ENCODE measurements at places on chromosomes 11 and 22.

GRCh38 chr11:83693306-83693992 is 407.3 kb upstream of the CCDC90B start:
- DNase-seq = no peak

- DNase-seq = no peak
Measured at GRCh38 chr11:95495706-95496105, 264.7 kb upstream of the SESN3 start.

DNA sequence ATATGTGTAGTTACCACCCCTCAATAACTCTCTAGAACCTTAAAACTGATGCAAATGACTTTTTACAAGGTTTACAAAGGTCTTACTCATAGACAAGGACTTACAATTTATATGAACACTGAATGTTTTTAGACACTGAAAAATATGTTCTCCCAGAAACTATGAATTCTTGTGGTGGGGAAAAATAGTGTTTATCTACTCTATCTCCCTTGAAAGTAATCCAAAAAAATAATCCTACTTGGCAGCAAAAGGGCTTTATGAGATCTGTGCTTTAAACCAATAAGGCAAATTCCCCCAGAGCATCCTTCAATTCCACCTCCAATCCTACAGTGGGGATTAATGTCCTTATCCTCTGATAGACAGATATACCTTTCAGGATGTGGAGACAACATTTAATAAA is 1984.1 kb upstream of the RAG2 start:
- DNase-seq = no peak

GRCh38 chr11:132531921-132532320 is 1000.4 kb downstream of the OPCML start:
- no peak for DNase-seq

GRCh38 chr11:46315033-46315738 is 32.1 kb upstream of the DGKZ start:
- DNase-seq = peak; percentile 70

GRCh38 chr11:77187776-77188632 is 60.0 kb downstream of the MYO7A start:
- DNase-seq = peak; percentile 61

DNA sequence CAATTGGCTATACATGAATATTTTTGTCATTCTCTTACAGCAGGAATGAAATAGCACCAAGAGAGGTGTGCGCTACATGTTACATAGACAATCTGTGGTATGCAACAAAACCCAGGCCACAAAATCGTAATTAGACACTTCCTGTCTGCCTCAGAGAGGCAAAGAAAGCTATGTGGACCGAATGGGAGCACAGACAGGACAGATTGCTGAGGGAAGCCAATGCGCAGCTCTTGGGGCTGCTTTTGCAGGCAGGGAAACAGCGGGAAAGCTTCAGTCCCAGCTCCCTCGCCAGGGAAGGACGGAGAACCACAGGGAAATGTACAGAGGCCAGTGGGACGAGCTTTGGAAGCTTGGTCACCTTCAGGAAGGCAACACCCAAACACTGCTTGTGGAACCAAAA is 40.9 kb downstream of the SERPINH1 start:
- DNase-seq = peak; percentile 20

DNA sequence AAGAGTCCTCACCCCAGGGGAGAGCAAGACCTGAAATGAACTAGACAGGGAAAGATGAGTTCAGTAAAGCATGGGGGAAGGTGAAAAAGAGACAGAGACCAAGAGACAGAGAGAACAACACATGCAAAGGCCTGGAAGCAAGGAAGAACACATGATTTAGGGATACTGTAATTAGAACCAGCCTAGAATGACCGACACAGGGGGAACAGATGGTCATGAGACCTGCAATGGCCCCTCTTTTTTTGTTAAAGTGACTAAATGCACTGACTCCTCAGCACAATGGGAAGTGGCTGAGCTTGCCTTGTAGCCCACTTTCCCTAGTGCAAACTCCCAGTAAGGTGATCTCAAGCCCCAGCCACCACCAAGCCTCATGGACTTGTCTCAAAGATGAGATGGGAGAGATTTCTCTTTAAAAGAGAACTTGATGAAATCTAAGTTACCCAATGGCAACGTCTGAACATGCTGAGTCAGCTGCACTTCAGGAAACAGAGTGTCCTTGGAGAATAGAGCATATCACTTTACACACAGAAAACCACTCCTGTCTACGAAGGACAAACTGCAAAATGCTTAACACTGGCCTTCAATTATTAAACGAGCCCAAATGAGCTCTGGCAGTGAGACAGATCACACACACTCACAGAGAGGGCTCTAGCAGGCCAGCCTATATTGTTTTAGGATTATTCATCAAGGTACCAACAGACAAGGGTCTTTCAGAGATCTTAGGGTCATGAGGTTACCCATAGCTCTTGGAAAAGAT is 91.0 kb downstream of the SERGEF start:
- DNase-seq = no peak

- peak; percentile 89 for DNase-seq
Measured at GRCh38 chr11:69915501-69916250, 96.5 kb upstream of the FGF3 start.

- DNase-seq = peak; percentile 60
Measured at GRCh38 chr11:469684-470560, 19.8 kb downstream of the PTDSS2 start.

- no peak for DNase-seq
Measured at GRCh38 chr11:77104727-77105126, 2.1 kb downstream of the OMP start.

DNA sequence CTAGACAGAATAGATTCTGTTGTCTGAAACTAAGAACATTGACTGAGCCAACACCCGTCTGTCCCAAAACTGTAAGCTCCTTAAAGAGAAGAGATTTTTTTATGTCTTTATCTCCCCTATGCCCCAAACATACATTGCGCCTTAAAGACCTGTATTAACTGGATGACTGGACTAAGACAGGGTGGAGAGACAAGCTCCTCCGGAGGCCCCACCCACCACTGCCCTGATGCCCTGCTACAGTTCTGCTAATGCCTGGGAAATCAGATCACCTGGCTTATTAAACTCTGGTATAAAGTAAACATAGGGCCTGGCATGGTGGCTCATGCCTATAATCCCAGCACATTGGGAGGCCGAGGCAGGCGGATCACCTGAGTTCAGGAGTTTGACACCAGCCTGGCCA is 203.7 kb downstream of the TENM4 start:
- DNase-seq = no peak

DNA sequence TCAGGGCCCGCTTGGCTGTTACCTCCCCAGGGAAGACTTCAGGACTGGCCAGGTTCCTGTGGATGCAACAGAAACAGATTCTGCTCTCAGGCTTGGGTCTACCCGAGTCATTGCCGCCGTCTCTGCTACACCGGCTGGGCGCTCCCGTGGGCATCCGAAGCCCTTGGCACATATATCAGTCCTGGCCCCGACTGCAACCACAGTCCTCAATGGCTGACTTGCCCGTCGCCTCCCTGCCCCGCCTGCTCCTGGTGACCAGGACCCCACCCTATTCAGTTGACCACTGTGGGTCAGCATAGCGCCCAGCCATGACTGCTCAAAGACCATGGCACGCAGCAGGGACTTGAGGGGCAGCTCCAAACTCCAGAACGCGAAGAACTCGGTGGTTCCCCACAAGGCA is 64.7 kb upstream of the SLC22A12 start:
- DNase-seq = no peak
